OCI-LY7 (cell line): ENCODE measurements at places on chromosomes 13 and 19.

DNA sequence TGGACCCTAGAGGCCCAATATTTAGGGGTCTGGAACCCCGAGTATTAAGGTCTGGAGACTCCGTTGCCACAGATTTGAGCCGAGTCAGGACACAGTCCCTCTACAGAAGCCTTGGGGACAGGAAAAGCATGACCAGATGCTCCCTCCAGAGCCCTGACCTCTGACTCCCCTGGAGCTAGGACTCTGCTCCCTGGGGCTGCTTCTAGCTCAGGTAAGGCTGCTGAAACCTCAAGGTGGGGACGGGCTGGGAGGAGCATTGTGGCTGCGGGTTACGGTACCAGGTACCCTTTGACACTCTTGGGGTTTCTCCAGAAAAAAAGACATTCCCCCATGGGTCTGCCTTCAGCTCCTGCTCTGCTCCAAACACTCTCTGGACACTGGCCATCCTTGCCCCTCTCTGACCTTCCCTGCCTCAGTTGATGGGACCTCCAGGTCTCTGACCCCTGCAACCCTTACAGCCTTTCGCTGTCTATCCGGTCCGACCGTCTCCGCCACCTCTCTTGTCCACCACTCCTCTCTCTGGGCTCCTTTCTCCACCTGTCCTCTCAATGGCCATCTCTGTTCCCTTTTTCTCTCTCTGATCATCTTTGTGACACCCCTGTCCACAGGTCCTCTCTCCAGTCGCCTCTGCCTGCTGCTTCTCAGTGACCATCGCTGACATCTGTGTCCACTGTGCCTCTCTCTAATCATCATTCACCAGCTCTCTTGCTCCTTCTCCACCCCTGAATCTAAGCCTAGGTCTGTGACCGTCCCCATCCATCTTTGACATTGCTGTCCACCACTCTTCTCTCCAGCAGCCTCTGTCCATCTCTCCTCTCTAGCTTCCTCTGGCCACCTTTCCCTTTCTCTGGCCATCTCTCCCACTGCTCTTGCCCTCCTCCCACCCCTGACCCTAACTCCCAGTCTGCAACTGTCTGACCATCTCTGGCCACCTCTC is 1.4 kb downstream of the LRFN3 start:
- no peak for DNase-seq

DNA sequence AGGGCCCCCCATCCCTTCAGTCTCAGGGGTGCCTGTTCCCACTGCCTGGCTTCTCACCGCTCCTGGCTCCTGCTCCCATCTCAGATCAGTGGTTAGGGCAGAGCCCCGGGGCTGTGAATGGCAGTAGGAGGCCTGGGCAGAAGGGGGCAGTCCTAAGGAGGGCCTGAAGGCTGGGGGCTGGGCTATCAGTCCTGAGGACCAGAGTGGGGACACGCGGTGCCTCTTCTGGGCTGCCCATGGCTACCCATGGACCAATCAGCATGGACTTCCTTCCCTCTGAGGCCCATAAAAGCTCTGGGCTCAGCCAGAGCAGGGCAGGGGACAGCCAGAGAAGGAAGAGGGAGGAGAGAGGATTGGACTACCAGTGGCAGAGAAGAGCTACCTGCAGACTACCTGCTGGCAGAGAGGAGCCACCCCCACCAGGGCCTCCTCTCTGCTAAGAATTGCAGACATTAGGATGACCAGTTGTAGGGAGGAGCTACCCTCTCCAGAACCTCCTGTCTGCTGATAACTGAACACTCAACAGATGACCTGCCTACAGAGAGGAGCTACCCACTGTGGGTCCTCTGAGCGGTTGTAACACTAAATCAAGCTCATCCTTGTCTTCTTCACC is 12.1 kb upstream of the UBE2S start:
- DNase-seq: no peak

DNA sequence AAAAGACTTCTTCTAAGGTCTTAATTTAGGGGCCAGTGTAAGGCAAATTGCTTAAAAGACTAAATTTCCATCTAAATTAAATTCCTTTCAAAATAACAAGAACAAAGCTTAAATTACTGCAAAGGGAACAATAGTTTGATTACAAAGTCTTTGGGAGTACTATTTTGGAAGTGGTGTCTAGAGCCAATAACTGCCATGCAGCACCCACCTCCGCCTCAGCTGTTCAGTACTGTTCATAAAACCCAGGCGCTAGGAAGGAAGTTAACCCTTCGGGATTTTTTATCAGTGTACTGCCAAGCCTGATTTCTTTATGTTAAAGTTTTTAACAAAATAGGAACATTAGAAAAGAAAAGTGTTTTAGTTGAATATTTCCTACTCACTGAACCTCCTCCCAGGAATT is 210.1 kb downstream of the LIG4 start:
- no peak for DNase-seq

GRCh38 chr19:51025809-51026553 is 435 bp downstream of the KLK11 start:
- DNase-seq: no peak

GRCh38 chr13:42047561-42048341 is 697 bp upstream of the DGKH start:
- peak; percentile 22 for DNase-seq

- no peak for DNase-seq
Observed at GRCh38 chr19:4502282-4503131, 15.8 kb downstream of the PLIN4 start.
